ENCODE measurements at places on chromosomes 11 and 22. TPM values are rescaled to one million over a fixed set of nuclear protein-coding genes. Genes with fewer than 3 reads are reported as not detected.
A peak's percentile ranks its signal among the peaks of the same experiment; 100 is the strongest.

DNA sequence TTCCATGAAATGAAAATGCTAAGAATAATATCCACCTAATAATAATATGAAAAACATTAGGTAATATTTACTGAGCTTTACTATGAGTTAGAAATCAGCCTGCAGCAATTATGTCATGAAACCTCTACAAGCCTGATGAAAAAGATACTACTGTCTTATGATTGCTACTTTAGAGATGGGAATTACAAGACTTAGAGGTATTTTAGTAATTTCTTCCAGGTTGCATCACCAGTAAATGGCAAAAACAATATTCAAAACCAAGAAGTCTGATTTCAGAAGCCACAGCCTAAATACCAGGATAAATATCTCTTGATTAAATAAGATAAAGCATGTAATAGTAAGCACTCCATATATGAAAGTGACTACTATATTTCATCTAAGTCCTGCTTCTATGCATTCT is 13.8 kb downstream of the OR5B21 start:
- H3K27ac ChIP-seq: no peak overlapping the region
- no peaks in the 10 kb centered on the region for H3K27me3 ChIP-seq
- no peak for DNase-seq
- no peaks in the 10 kb centered on the region for H3K4me1 ChIP-seq
- H3K4me3 ChIP-seq: no peak overlapping the region
- H3K36me3 ChIP-seq: no peaks in the 10 kb centered on the region

- peaks cover 13% of the 10 kb centered on the region for H3K4me1 ChIP-seq
- no peaks in the 10 kb centered on the region for H3K27me3 ChIP-seq
- no peak overlapping the region for H3K4me3 ChIP-seq
- no peak overlapping the region for H3K27ac ChIP-seq
Measured at GRCh38 chr11:13216019-13216710, 61.4 kb upstream of the BMAL1 start.

- DNase-seq: no peak
- no peak overlapping the region for H3K4me3 ChIP-seq
- peaks cover 3% of the 10 kb centered on the region for H3K27me3 ChIP-seq
- peaks cover 13% of the 10 kb centered on the region for H3K4me1 ChIP-seq
Measured at GRCh38 chr22:32246166-32246565, 9.0 kb downstream of the SLC5A4 start.

DNA sequence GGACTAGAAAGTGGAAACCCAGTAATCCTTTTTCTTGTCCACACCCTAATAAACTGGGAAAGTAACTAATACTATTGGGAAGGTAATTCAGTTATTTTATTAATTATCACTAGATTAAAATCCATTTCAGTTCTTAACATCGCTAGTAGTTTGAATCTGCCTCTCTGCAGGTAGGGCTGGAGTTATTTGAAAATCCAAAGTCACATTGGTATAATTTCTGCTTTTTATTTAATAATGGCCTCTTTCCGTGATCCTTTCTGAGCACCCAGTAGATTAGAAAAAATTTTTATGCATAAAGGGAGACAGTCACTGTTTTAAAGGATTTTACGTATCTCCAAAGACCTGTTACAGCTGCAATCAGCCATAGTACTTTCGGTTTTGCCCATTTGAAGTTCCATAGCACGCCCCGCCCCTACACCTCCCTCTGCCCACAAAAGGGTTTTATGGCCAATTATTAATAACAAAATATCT is 605 bp upstream of the COPB1 start:
- H3K27me3 ChIP-seq: no peaks in the 10 kb centered on the region
- H3K4me3 ChIP-seq: peak overlapping the region; percentile 88
- peak; percentile 62 for DNase-seq

- H3K36me3 ChIP-seq: peaks cover 58% of the 10 kb centered on the region
- H3K4me3 ChIP-seq: no peak overlapping the region
- peak; percentile 55 for DNase-seq
- H3K27me3 ChIP-seq: no peaks in the 10 kb centered on the region
- H3K27ac ChIP-seq: no peak overlapping the region
Measured at GRCh38 chr22:29524442-29525191, 28.9 kb downstream of the THOC5 start.

- DNase-seq: no peak
- peaks cover 10% of the 10 kb centered on the region for H3K4me1 ChIP-seq
- H3K36me3 ChIP-seq: no peaks in the 10 kb centered on the region
- H3K27ac ChIP-seq: no peak overlapping the region
Measured at GRCh38 chr22:50621356-50621880, 6.5 kb downstream of the ARSA start.

DNA sequence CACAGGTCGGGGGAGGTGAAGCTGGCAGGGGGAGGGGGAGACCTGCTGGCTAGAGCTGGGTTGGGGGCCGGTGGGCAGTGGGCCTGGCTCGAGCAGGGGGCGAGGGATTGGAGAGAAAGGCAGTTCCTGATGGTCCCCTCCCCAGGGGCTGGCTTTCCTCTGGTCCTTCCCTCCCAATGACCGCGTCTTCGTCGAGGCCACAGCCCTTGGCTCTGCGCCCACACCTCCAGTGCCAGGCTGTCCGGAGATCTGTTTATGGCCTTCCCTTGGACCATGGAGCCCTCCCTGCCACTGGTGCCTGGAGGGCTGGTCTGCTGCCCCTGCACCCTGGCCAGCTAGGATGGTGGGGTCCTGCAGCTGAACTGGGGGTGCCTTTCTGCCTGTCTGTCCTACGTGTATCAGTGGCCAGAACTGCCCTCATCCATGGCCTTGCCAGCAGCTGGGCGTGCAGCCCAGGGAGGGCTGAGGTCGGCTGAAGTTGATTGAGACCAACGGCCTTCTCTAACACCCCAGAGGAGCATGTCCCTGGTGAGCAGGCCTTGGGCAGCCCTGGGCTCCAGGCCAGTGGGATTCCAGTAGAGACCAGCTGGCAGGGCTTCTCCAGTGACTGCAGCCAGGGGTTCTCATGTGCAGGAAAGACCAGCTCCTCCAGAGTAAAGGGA is 12.3 kb downstream of the TANGO2 start:
- peaks cover 6% of the 10 kb centered on the region for H3K4me1 ChIP-seq
- H3K4me3 ChIP-seq: no peak overlapping the region
- DNase-seq: no peak
- H3K27me3 ChIP-seq: no peaks in the 10 kb centered on the region
- H3K36me3 ChIP-seq: no peaks in the 10 kb centered on the region
- no peak overlapping the region for H3K27ac ChIP-seq

GRCh38 chr11:46382646-46383403 is 1.4 kb downstream of the MDK start:
- peak overlapping the region; percentile 98 for H3K27ac ChIP-seq
- peak overlapping the region; percentile 63 for H3K4me3 ChIP-seq
- peak; percentile 69 for DNase-seq
- H3K36me3 ChIP-seq: peaks cover 4% of the 10 kb centered on the region
- no peaks in the 10 kb centered on the region for H3K27me3 ChIP-seq

DNA sequence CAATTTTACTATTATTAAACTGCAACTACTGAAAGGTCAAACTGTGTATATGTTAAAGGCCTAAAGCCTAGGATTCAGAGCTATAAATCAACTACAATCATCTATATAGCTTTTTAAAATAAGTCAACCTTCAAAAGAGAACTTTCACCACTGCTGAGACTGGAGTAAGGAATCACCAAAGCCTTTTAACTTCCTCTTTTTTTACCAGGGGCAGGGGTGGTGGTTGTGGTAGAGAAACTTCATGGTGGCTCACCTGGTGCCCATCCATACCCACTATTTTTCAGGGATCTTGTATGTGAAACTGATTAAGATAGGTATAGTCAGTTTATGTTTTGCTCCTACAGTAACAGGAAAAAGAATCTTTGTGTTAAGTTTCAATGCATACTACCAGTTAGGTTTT is 31.5 kb downstream of the TSG101 start:
- DNase-seq: no peak
- H3K4me1 ChIP-seq: peaks cover 26% of the 10 kb centered on the region
- H3K27ac ChIP-seq: no peak overlapping the region
- H3K4me3 ChIP-seq: no peak overlapping the region
- peaks cover 32% of the 10 kb centered on the region for H3K36me3 ChIP-seq

DNA sequence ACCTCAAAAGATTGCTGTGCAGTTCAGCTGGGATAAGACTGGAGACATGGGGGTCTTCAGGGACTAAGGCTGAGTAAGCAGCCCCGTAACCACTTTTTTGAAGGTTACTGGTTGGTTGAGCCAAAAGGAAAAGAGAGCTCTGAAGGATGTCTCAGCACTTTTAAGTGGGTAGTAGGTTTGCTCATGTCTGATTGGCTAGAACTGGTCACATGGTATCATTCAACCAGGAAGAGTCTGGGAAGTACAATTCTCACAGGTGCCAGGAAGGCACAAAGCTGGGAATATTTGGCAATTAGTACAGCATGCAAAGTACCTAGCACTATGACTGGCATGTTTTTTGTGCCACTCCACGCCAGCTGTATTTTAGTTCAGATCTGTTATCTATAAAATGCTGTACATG is 58.1 kb downstream of the SNX19 start:
- H3K36me3 ChIP-seq: no peaks in the 10 kb centered on the region
- peak; percentile 28 for DNase-seq
- no peaks in the 10 kb centered on the region for H3K27me3 ChIP-seq
- H3K4me1 ChIP-seq: peaks cover 10% of the 10 kb centered on the region
- no peak overlapping the region for H3K4me3 ChIP-seq

GRCh38 chr11:111450480-111451320 is 61.5 kb downstream of the BTG4 start:
- H3K27ac ChIP-seq: no peak overlapping the region
- no peak overlapping the region for H3K4me3 ChIP-seq
- H3K36me3 ChIP-seq: no peaks in the 10 kb centered on the region
- H3K27me3 ChIP-seq: no peaks in the 10 kb centered on the region
- DNase-seq: no peak

- H3K27ac ChIP-seq: no peak overlapping the region
- no peaks in the 10 kb centered on the region for H3K4me1 ChIP-seq
- no peaks in the 10 kb centered on the region for H3K36me3 ChIP-seq
Measured at GRCh38 chr11:130832566-130833425, 83.5 kb downstream of the SNX19 start.

GRCh38 chr11:19220903-19221724 is 19.3 kb upstream of the CSRP3 start:
- H3K4me1 ChIP-seq: peaks cover 31% of the 10 kb centered on the region
- H3K27ac ChIP-seq: peak overlapping the region; percentile 76
- H3K36me3 ChIP-seq: peaks cover 17% of the 10 kb centered on the region
- DNase-seq: no peak

DNA sequence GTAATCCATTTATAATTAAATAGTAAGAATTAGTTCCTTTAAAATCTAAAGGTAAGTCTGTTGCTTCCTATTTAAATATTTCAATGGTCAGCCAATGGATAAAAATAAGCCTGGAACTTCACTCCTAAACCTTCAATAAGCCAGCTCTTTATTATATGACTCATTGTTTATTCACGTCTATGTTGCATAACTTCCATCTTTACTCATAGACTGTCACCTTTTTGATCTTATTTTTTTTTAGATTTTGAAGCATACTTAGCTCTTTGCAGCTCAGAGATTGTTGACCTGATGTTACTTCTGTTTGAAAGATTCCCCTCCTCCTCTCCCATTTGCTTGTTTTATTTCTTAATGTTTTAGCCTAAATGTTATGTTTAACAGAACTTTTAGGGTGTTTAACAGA is 1571.2 kb upstream of the RAG2 start:
- DNase-seq: no peak
- no peaks in the 10 kb centered on the region for H3K36me3 ChIP-seq
- no peak overlapping the region for H3K4me3 ChIP-seq
- no peaks in the 10 kb centered on the region for H3K4me1 ChIP-seq
- H3K27ac ChIP-seq: no peak overlapping the region

- no peak overlapping the region for H3K4me3 ChIP-seq
- H3K27me3 ChIP-seq: no peaks in the 10 kb centered on the region
- no peak overlapping the region for H3K27ac ChIP-seq
- no peaks in the 10 kb centered on the region for H3K36me3 ChIP-seq
Measured at GRCh38 chr11:127632976-127633680, 632.6 kb upstream of the KIRREL3 start.

DNA sequence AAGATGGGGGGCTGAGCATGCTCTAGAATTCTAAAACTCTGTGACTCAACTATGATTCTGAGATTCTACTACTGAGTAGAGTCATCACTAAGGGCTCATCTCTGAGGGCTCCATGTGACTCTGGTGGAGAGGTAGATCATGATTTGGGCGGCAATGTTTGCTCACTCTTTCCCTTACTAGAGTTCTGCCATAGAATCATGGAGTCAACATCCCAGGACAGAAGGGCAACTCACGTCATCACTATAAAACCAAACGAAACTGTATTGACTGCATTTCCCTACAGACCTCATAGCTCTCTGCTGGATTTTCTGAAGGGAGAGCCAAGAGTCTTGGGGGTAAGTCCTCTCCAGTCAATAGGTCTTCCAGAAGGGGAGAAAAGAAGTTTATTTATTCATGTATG is at the start of gene MS4A14:
Gene MS4A14, plus strand, starts transcription at position 78 of the 400 bp plus-strand sequence. Its CDS starts 120 bp downstream, at position 198.
- H3K27me3 ChIP-seq: no peaks in the 10 kb centered on the region
- no peaks in the 10 kb centered on the region for H3K4me1 ChIP-seq
- H3K4me3 ChIP-seq: no peak within 1 kb of the TSS
- DNase-seq: no peak
- H3K36me3 ChIP-seq: no peaks in the 10 kb centered on the region
- no peak within 1 kb of the TSS for H3K27ac ChIP-seq

DNA sequence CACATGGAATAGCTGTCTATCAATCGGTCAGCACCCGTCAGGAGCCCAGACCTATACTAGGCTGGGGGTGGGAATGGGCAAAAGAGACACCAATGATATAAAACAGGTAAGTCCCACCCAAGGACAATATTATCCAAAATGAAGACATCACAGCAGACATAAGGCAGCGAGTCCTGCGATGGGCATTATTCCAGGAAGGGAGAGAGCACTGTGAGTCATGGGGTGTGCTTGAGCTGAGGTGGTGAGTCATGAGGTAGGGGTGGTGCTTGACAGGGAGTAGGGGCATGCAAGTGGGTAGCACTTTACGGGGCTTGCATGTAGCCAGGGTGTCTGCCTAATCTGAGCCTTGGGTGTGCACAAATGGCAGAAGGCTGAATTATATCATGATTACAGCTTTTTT is 605.0 kb upstream of the CADM1 start:
- no peak for DNase-seq
- H3K4me3 ChIP-seq: no peak overlapping the region
- no peaks in the 10 kb centered on the region for H3K36me3 ChIP-seq
- H3K27ac ChIP-seq: no peak overlapping the region
- H3K4me1 ChIP-seq: no peaks in the 10 kb centered on the region

GRCh38 chr11:11442791-11443190 is 89.7 kb upstream of the CSNK2A3 start:
- no peak for DNase-seq
- H3K27me3 ChIP-seq: no peaks in the 10 kb centered on the region

DNA sequence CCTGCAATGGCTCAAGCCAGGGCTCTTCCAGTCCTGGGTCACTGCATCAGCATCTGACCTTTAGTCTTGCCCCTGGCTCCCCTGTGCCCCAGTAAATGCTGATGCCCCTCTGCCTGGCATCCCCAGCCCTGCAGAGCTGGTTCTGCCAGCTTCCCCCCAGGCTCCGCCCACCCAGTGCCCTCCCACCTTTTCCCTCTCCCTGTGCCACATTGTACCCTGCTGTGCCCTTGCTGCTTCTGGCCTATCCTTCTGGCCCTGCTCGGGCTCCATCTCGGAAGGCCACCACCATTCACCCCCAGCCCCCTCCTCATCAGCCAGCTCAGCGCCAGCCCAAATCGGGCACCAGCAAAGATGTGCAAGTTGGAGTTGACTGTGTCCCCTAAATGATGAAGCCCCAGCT is 7.4 kb downstream of the CAPN5 start:
- no peaks in the 10 kb centered on the region for H3K27me3 ChIP-seq
- H3K4me1 ChIP-seq: no peaks in the 10 kb centered on the region
- H3K4me3 ChIP-seq: no peak overlapping the region
- no peak overlapping the region for H3K27ac ChIP-seq

The SHANK3 gene
- total RNA-seq: 10.9 TPM

The PARVG gene
- total RNA-seq: 0.33 TPM

The SLC22A12 gene
- not detected for total RNA-seq

The BDNF gene
- total RNA-seq: 0.70 TPM

The GRAP2 gene
- 0.09 TPM for total RNA-seq

The SSH3 gene
- total RNA-seq: 39.9 TPM

The TENM4 gene
- 59.6 TPM for total RNA-seq

The CHRDL2 gene
- not detected for total RNA-seq

All from cardiac muscle cell (in vitro differentiated cells and primary cell).